ENCODE measurements at places on chromosomes 2 and 18.
A peak's percentile ranks its signal among the peaks of the same experiment; 100 is the strongest.

DNA sequence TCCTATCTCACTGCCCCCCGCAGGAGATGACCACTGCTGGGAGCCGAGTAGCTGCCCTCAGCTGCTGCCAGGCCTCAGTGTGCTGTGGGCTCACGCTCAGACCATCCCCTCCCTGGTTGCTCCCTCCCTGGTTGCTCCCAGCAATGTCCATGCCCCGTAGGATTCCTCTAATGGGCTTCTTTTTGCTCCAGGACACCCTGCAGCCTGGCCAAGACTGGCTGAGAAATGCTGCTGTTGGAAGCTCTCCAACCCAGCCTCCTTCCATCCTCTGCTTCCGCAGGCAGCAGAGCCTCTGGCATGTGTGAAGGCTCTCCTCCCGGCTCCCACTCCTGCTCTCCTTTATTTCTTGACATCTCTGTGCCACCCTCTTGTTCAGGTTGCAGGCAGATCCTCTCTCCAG lies 48.6 kb downstream of the SOX11 start:
- DNase-seq = no peak

- no peak for DNase-seq
Measured at GRCh38 chr2:26718949-26719686, 26.6 kb downstream of the KCNK3 start.

DNA sequence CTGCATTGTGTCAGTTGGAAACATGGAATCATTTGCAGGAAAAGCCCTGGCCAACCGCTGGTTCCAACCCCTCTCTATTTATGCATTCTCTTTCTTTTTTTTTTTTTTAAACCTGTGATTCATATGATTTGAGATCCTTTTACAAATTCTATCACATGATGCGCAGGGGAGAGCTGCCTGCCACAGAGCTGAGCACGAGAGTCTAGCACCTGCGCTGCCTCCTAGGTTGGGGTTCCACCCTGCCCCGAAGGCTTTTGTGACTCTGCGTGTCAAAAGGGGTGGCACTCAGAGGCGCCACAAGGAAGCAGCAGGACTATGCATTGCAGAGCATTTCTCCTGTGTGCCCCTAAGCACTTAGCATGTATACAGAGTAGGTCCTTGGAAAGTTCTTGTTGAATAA lies 17.3 kb upstream of the ESPNL start:
- DNase-seq = no peak

GRCh38 chr2:101882769-101883307 lies 108.9 kb upstream of the IL1R2 start:
- no peak for DNase-seq

GRCh38 chr18:49193252-49193651 lies 242.5 kb upstream of the SMAD7 start:
- DNase-seq = no peak

DNA sequence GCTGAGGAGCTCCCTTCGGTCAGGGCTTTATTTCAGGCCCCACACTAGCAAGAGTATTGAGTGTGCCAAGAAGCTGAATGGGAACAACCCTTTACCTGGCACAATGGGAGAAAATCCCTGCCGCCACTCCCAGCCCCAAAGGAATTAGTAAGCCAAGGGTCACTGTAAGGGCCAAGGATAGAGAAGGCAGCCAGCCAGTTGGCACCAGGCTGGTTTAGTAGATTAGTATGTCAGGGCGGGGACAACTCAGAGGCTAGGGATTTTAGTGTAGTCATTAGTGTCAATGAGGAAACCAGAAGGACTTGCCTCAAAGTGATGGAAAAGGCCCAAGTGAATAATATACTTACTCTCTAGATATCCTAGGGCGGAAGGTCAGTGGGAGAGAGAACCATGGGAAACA lies 34.9 kb upstream of the CYP26B1 start:
- no peak for DNase-seq

- no peak for DNase-seq
Measured at GRCh38 chr2:220057391-220057790, 430.0 kb downstream of the SLC4A3 start.

DNA sequence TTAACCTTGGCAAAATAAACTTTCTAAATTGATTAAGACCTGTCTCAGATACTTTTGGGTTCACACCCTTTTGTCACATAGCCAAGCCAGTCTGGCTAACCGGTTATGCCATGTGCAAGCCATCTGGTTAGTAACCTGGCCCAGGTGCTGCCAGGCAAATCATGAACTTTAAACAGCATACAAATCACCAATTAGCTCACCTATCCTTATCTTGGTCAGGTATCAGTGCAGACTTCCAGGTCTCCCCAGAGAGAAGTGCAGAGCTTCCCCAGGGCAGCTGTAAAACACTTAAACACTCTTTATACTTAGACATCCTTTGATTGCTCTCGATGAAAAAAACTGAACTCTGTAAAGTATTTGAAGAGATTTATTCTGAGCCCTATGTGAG lies 14.9 kb upstream of the MC5R start:
- DNase-seq = no peak

GRCh38 chr2:221853297-221853696 lies 281.2 kb upstream of the EPHA4 start:
- DNase-seq = no peak

GRCh38 chr2:46718784-46719183 lies 196.8 kb downstream of the MCFD2 start:
- DNase-seq = no peak

GRCh38 chr2:46871976-46872381 lies 43.6 kb downstream of the MCFD2 start:
- no peak for DNase-seq

- DNase-seq = no peak
Measured at GRCh38 chr2:192725991-192726390, 531.3 kb upstream of the TMEFF2 start.

- no peak for DNase-seq
Measured at GRCh38 chr18:3262234-3263131, 550 bp downstream of the MYL12B start.

- DNase-seq = no peak
Measured at GRCh38 chr2:103605071-103605780, 843.4 kb downstream of the TMEM182 start.

- no peak for DNase-seq
Measured at GRCh38 chr2:3759331-3759730, 56.0 kb downstream of the DCDC2C start.

- no peak for DNase-seq
Measured at GRCh38 chr2:42557306-42557705, 11.1 kb upstream of the MTA3 start.

DNA sequence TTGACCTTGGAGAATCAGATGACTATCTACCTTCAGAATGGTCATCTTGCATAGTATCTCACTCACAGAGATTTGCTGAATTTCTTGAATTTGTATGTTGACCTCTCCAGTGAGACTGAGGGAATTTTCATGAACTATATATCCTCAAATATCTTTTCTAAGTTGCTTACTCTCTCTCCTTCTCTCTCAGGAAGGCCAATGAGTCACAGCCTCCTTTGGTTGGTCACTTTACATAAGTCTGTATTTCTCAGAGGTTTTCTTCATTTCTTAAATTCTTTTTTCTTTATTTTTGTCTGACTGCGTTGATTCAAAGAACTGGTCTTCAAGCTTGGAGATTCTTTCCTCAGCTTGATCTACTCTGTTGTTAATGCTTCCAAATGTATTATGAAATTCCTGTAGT lies 51.7 kb downstream of the VIT start:
- no peak for DNase-seq

DNA sequence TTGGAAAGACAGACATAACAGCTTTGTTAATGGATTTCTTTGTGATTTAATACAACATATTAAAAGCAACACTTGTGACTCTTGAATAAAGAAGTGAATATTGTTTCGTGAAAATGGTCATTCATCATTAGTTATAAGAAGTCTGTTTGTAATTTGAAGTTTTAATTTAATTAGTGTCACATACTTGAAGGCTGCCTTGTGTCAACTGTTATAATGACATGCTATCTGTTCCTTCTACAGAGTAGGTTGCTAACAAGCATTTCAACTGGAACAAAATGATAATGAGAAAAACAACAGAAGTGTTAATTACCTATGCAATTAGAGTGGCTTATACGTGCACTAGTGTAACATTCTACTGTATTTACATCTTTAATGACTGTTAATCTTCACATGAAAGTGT lies 624.7 kb downstream of the LRP1B start:
- no peak for DNase-seq

DNA sequence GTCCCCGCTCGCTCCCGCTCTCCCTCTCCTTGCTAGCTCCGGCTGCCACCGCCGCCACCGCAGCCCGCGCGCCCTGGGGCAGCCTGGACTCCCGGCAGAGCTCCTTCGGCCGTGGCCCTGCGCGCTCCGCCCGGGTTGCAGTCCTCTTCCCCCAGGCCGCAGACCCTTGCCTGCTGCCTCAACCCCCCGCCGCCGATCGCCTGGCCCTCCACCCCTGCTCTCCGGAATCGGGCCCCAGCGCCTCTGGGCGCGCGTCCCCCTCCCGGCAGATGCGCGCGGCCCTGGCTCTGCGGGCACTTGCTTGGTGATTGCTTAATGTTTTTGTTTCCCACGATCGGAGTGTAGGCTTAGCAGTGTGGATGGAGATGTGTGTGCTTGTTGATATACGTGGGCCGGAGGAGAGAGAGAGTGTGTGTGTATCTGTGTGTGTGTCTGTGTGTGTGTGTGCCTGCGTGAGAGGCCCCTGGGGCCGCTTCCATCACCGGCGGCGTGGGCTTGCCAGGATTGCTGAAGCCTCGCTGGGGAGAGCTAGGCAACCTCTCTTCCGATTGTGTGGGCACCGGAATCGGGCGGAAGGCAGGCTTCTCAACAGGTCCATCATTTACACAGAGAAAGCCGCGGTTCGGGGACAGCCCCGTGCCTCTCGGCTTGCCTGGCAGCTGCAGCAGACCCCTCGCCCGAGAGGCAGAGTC lies 877 bp downstream of the INHBB start:
- DNase-seq = no peak

- DNase-seq = no peak
Measured at GRCh38 chr2:5908071-5908470, 215.9 kb downstream of the SOX11 start.

DNA sequence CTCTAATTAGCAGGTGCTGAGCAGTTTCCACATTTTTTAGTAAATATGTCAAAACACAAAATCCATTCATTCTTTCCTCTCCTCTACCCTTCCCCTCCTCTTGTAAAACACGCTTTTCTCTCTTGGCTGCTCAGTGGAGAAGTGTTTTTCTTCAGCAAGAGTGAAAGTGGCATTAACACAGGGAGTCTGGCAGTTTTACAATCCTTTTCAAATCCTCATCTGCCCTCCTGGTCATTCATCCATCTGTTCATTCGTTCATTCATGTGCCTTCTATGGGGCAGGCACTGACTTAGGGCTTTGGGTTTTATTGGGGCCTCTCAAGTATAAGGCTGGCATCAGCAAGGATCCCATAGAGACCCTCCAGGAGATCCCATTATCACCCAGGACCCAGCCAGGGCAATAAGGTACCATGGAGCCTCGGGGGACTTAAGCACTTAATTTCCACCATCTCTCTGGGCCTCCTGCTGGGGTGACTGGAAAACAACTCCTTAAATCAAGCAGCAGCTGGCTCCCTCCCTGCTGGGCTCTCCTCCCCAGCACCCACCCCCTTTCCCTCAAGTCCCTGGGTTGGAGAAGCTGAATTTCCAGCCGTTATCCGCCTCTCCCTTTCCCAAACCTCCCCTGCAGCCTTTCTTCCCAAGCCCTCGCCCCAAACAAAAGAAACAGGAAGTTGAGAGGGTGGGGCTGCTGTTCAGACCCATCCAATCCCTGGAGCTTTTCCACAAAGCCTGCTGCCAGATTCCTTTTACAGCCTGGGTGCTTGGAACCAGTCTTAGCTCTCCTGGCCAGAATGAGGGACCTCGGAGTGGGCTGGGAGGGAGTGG lies 32.6 kb downstream of the MARCHF4 start:
- peak; percentile 93 for DNase-seq

GRCh38 chr18:47758000-47758399 lies 172.5 kb downstream of the SMAD2 start:
- DNase-seq = no peak

GRCh38 chr2:236168110-236169080 lies at the start of gene GBX2:
Gene GBX2, minus strand, starts transcription at chr2:236168386. Its CDS starts 415 bp downstream, at chr2:236167971.
- peak; percentile 80 for DNase-seq

DNA sequence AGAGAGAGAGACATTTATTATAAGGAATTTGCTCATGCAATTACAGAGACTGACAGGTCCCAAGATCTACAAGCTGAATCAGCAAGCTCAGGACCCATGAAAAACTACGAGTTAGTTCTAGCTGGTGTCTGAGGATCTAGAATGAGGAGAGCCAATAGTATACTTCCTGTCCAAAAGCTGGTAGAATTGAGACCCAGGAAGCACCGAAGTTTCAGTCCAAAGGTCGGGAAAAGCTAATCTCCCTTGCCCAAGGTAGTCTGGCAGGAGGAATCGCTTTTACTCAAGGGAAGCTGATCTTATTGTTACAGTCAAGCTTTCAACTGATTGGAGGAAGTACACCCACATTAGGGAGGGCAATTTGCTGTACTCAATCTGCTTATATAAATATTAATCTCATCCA lies 389.6 kb downstream of the ADCYAP1 start:
- DNase-seq = no peak

GRCh38 chr2:118019821-118020220 lies 6.0 kb upstream of the CCDC93 start:
- DNase-seq = no peak

DNA sequence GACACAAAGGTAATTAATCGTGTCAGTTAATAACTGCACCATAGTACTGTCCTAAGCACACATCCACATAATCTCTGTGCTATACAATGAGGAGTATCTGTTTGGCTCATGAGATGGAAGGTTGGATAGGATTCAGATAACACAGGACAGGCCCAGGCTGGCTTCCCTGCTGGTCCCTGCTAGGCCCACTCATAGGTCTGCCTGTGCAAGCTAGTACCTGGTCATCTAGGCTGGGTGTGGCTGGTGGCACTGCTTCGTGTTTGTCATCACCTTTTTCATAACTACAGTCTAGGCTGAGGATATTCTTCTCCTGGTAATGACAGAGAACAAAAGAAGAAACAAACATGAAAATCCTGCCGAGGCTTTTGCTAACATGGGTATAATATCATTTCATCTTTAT lies 392.8 kb downstream of the TRIB2 start:
- no peak for DNase-seq

DNA sequence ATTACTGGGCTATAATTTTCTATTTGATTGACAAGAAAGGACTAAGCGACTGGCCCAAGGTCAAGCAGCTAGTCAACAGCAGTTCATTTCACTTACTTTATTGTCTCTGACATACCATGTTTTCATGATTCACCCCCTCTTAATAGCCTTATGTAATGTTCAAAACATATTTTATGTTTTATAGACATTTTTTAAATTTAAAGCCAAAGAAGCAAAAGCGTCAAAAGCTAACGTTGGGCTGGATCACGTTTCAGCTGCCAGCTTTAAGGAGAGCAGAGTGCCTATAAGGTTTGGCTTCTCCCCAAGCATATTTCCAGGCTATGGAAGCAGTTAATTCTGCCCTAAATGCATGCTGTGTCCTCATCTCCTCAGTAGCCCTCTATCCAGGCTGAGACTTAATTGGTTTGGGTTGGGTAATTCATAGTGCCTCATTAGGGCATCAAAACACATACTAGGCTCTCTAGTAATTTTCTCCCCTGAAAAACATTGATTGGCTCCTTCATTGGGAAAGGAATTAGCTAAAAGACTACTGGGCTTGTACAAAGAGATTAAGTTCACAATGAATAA lies 94.8 kb upstream of the CREB1 start:
- no peak for DNase-seq
